Pulmonary artery endothelial cell (primary cell): ENCODE measurements at places on chromosomes 11 and 22.

GRCh38 chr11:61602775-61603569 is 22.1 kb upstream of the SYT7 start:
- no peak for DNase-seq

- no peak for DNase-seq
These were observed 7.1 kb downstream of the SAA4 start for GRCh38 chr11:18229501-18229900.

DNA sequence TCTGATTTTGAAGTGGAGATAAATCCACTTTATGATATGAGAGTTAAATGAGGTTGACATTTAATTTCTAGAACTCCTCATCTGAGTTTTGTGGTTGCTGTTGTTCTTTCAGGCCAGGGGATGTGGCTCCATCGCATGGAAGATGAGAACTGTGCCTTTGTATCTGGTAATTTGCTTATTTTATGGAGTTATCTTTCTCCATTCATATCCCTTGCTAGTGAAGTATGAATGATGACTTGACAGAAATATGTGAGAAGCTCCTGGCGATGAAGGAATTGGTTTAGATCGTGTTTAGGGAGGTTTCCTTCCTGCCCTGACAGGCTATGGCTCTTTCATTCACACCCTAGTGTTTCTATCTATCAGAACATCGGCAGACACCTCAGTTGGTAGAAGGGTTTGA is 393.7 kb downstream of the ETS1 start:
- DNase-seq: no peak

- DNase-seq: no peak
These were observed 296.9 kb upstream of the SORL1-AS1 start for GRCh38 chr11:121749691-121750090.

- DNase-seq: no peak
These were observed 590.7 kb downstream of the NELL1 start for GRCh38 chr11:21260101-21260500.

GRCh38 chr22:31272522-31273446 is 19.5 kb downstream of the PIK3IP1 start:
- DNase-seq: no peak

DNA sequence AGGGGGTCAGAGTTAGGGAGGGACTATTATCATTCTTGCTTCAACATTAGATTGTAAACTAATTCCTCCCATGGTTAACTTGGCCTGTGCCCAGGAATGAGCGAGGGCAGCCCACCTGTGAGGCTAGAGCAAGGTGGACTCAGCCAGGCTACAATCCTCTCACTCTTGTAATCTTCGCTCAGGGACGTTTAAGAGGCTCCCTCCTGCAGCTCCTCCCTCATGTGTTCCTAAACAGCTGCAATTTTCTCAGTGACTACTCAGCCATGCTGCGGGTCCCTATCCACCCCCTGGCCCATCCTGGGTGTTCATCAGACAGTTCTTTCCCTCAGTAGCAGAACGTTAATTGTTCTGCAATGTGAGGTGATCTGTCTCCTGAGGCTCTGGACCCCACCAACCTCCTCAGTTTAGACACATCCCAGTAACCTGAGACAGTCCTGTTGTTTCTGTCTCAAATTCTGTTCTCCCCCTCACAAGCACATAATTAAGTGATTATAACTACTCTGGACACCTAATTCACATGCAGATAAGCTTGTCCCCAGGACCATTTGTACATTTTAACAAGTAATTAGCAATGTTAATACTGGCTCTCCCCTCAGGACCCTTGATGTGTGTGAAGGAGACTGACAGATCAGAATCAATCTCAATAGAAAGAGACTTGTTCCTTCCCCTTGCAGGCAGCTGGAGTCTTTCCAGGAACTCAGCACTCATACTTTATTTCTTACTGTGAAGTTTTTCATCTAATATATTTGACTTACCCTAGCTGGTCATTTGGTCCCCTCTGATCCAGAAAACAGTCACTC is 337.2 kb upstream of the B3GAT1 start:
- no peak for DNase-seq

DNA sequence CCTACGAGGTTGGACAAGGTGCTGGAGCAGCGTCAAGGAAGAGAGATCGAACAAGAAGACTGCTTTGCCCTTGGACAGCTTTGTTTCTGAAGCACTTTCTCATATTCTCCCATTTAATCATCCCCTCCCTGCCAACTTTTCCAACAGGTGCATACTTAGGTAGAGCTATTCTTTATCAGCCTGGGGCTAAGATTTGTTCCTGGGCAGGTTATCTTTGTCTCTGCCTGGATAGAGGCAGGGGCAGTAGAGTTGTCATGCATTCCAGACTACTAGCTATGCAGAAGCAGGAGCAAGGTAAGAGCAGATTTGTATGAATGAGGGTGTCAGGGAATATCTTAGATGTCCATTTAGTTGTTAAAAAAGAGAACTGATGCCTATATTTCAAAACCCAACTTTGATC is 82.3 kb downstream of the PTPRJ start:
- DNase-seq: no peak

GRCh38 chr22:45638834-45639746 is 32.5 kb upstream of the ATXN10 start:
- DNase-seq: no peak

DNA sequence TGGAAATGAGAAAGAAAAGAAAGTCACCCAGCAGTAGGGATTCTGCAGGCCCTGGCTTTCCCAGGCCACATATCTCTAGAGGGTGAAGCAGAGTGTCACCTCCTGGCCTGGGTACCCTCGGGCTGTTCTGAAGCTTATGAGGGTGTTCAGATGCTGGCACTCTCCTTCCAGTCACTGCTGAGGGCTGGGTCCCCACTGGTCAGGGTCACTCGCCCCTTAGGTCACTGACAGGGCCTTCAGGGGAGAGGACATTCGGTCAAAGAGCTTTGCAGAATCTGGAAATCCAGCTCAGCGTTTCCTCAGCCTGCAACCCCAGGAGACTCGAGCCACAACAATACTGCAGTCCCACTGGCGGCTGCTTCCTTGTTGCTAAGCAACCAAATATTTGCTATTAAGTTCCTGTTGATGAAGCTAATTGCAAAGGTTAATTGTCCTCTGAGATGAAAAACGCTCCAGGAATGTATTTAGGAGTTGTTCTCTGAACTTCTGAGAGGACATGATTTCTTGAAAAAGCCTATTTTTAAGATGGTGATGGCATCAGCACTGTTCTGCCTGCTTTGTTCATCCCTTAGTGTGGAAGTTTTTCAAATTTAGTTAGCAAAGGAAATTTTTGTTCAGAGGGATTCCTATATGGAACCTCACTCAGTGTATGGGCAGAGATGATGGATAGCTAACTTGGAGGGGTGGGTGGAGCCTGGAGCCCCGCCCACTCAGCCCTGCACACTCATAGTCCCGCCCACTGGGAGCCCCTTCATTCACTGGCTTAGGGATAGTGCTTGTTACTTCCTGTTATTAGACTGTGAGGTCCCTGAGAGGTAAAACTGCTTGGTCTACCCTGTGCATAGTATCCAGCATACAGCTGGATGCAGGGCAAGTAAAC is 109.2 kb downstream of the CSNK2A3 start:
- no peak for DNase-seq

GRCh38 chr22:25509374-25509791 is 55.1 kb upstream of the GRK3 start:
- DNase-seq: no peak

DNA sequence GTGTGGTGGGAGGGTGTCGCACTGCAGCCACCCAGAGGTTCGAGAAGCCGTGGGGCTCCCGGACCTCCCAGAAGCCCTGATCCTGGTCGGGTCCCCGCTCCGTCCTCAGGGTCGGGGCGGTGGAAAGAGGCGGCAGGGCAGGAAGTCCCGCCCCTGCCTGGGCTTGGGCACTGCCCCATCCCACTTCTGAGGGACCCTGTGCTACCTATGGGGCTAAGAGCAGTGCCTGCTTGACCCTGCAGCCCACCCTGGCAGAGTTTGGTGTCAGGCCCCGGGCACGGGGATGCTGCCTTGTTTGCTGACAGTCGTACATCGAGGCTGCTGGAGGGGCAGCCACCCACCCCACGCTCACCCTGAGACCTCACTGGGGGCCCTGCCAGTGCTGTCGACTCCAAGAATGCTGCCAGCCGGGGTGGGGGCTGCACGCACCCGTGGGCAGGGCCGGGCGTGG is 19.4 kb downstream of the RNH1 start:
- DNase-seq: no peak

DNA sequence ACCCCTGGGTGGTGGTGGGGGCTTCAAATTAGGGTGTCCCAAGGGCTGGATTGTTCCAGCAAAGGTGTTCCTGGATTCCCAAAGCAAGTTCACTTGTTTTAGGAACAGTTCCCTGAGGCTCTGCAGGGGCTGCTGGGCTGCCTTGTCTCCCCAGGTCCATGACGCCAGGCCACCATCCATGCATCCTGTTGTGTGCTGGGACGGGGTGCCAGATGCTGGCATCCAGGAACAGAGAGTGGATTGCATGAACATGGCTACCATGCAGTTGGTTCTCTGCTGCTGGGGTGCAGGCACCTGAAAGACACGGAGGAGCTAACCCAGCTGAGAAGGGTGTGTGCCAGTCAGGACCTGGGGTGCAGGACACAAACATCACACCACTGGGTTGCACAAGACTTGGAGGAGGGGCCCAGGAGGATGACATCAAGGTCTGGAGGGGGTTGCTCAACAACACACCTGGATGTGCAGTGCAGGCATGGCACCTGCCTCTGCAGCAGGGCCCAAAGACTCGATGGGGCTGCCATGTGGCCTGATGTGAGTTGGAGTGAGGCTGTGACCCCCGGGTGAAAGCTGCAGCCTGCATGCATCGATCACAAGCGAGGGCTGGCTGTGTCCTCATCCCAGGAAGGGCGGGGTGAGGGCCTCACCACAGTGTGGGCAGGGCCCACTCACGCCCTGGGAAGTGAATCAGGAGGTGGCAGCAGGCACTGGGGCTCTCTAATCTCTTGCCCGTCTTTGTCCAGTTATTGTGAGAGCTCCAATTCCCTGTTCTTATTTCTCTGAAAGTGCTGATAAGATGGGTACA is 74.0 kb upstream of the CLDN5 start:
- DNase-seq: no peak

DNA sequence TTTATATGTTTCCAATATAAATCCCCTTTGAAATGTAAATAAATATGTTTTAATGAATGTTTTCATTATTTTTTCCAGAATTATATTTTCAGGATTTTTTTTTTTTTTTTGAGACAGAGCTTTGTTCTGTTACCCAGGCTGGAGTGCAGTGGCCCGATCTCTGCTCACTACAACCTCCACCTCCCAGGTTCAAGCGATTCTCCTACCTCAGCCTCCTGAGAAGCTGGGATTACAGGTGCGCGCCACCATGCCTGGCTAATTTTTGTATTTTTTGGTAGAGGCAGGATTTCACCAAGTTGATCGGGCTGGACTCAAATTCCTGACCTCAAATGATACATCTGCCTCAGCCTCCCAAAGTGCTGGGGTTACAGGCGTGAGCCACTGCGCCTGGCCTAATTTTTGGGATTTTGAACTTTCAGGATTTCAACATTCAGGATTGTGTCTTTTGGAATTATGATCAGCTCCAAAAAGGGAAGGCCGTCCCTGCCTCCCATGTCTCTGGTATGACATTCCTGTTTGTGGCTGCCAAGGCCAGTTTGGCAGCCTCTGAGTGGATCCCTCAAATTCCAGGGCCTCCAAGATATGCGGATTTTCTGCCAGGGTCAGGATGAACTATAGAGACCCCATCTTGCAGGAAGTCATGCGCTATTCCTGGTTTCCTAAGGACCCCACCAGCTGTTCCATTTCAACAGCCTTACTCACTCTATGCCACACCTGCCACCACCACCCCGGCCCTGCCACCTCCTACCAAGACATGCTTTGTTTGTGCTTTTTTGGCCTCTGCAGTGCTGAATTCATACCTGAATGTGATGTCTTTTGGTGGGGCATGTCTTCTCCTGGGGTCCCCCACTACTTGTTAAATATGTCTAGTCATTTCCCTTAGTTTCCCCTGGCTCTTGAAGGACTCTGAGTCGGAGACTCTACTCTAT is 21.9 kb upstream of the TMPRSS4 start:
- no peak for DNase-seq

DNA sequence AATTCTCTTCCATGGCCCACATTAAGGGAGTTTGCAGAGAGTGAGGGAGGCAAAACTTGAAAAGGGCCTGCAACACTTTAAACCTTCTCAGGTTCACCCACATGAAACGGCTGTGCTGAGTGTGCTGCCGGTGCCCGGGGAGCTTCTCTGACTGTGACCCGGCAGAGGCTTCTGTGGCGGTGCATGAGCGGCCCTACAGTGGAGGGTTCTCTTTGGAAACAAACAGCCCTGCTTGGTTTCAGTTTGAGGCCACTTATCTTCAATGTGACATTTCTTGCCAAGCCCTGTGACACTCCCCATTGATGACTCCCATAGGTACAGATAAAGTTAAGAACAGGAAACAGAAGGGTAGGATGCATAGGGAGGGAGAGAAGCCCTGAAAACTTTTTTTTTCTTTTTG is 31.8 kb downstream of the FAM118A start:
- no peak for DNase-seq

DNA sequence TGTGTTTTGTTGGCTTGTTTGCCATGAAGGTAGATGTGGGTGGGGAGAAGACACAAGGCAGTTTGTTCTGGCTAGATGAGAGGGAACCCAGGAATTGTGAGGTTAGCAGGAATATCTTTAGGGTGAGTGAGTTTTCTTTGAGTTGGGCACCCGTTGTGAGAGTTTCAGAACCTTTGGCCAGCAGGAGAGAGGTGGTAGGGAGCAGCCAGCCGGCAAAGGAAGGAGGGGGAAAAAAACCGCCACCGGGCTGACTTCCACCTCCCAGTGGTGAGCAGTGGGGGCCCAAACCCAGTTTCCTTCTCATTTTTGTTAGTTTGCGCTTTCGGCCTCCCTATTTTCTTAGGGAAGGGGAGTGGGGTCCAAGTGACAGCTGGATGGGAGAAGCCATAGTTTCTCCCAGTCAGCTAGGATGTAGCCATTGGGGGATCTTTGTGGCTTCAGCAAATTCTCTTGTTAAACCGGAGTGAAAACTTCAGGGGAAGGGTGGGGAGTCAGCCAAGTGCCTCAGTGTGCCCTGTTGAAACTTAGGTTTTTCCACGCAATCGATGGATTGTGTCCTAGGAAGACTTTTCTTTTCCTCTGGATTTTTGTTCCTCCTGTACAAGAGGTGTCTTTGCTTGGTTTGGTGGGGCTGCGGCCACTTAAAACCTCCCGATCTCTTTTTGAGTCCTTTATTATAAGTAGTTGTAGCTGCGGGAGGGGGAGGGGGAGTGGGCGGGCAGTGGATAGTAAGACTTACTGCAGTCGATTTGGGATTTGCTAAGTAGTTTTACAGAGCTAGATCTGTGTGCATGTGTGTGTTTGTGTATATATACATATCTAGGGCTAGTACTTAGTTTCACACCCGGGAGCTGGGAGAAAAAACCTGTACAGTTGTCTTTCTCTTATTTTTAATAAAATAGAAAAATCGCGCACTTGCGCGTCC is 1.1 kb upstream of the GCAT start:
- no peak for DNase-seq

DNA sequence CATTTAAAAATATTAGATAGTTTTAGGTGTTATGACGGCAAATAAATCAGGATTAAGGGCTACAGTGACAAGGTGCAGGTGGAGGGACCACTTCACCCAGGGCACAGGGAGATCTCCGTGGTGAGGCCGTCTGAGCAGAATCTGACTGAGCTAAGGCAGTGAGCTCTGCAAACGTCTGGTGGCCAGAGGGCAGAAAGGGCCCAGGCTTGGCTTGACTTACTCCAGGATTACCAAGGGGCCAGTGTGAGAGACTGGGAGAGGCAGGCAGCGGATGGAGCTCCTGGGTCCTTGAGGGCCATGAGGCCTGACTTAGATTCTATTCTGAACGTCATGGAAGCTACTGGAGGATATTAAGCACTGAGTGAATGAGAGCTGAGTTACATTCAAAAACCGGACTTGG is 125.9 kb upstream of the B3GAT1 start:
- no peak for DNase-seq
